DMS153 (cell line): ENCODE measurements at places on chromosomes 4 and X.

GRCh38 chrX:120000490-120001246, 57.1 kb upstream of the NKAP start:
- no peak for DNase-seq

- DNase-seq: no peak
Observed at GRCh38 chr4:52957835-52958631, 95.9 kb downstream of the RASL11B start.

GRCh38 chrX:8591501-8591900, 126.9 kb downstream of the VCX3B start:
- DNase-seq: no peak

DNA sequence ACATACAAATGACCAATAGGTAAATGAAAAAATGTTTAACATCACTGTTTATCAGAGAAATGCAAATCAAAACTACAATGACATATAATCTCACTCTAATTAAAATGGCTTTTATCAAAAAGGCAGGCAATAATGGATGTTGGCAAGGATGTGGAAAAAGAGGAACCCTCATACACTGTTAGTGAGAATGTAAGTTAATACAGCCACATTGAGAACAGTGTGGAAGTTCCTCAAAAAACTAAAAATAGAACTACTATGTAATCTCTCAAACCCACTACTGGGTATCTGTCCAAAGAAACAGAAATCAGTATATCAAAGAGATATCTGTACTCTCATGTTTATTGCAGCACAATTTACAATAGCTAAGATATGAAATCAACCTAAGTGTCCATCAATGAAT, 165.9 kb upstream of the HHIP start:
- no peak for DNase-seq

DNA sequence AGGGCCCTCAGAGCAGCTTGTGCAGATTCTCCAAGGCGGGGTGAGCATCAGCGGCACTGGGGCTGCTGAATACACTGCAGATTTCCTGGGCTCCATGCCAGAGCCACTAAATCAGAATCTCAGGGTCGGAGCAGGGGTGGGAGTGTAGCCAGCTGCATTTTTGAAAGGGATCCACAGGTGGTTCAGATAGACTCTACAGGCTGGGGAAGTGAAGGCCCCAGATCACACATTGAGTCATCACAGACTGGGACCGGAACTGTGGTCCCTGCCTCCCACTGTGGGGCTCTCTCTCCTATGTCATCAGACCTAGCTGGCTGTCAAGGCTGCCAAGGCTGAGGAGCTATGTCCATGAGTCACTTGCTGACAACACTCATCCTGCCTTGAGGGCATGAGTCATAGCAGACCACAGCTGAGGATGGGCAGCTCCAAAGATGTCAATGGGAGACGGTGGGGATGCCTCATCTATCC, 162.3 kb upstream of the MAMLD1 start:
- peak; percentile 92 for DNase-seq

GRCh38 chr4:154574311-154574710, 11.5 kb downstream of the FGB start:
- DNase-seq: no peak

GRCh38 chr4:32986236-32986635, 2266.1 kb downstream of the PCDH7 start:
- DNase-seq: no peak
